ENCODE measurements at places on chromosomes 13 and 19. TPM values are rescaled to one million over a fixed set of nuclear protein-coding genes. Genes with fewer than 3 reads are reported as not detected.

DNA sequence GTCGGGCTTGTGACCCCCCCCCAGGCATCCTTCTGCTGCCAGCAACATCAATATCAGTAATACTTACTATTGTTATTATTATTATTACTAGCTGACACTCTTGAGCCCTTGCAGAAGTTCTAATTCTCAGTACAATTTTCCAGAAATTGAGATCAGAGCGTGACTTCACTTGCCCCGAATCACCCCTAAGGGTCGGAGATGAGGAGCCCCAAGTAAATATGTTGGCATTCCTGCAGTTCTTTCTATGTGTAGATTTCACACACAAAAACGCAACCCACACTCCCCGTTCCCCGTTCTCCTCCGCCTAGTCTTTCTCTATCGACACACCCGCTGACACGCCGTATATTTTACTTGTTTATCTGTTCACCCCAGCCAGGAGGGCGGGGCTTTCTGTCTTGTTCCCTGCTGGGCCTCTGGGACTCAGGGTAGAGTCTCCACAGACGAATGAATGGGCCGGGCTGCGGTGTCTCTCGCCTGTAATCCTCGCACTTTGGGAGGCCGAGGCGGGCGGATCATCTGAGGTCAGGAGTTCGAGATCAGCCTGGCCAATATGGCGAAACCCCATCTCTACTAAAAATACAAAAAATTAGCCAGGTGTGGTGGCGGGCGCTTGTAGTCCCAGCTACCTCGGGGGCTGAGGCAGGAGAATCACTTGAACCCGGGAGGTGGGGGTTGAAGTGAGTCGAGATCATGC lies 14.7 kb downstream of the TLE5 start:
- no peaks in the 10 kb centered on the region for H3K36me3 ChIP-seq
- H3K4me1 ChIP-seq = peaks cover 4% of the 10 kb centered on the region
- DNase-seq = no peak

- H3K27me3 ChIP-seq = no peaks in the 10 kb centered on the region
- H3K4me1 ChIP-seq = no peaks in the 10 kb centered on the region
- H3K36me3 ChIP-seq = no peaks in the 10 kb centered on the region
- H3K4me3 ChIP-seq = no peak overlapping the region
Measured at GRCh38 chr19:18135712-18136584, 17.0 kb upstream of the PIK3R2 start.

GRCh38 chr13:43804461-43805070 lies 17.8 kb upstream of the ENOX1 start:
- peak; percentile 30 for DNase-seq
- H3K36me3 ChIP-seq = no peaks in the 10 kb centered on the region
- no peaks in the 10 kb centered on the region for H3K4me1 ChIP-seq
- H3K4me3 ChIP-seq = no peak overlapping the region
- H3K27ac ChIP-seq = no peak overlapping the region

Gene SERPINE3
- not detected for total RNA-seq

Gene ZNF283
- total RNA-seq = 6.9 TPM

GRCh38 chr19:55346725-55347441 lies 7.2 kb downstream of the KMT5C start:
- no peak for DNase-seq
- H3K27ac ChIP-seq = no peak overlapping the region
- H3K36me3 ChIP-seq = no peaks in the 10 kb centered on the region
- H3K4me1 ChIP-seq = peaks cover 11% of the 10 kb centered on the region
- H3K4me3 ChIP-seq = no peak overlapping the region

Gene CFAP97D2
- total RNA-seq = not detected

- no peak overlapping the region for H3K4me3 ChIP-seq
- H3K27ac ChIP-seq = no peak overlapping the region
- no peaks in the 10 kb centered on the region for H3K36me3 ChIP-seq
- no peak for DNase-seq
- H3K27me3 ChIP-seq = no peaks in the 10 kb centered on the region
- H3K4me1 ChIP-seq = no peaks in the 10 kb centered on the region
Measured at GRCh38 chr19:30855442-30855841, 483.3 kb downstream of the ZNF536 start.

GRCh38 chr13:93709506-93710244 lies 483.1 kb downstream of the GPC6 start:
- no peaks in the 10 kb centered on the region for H3K27me3 ChIP-seq
- no peak overlapping the region for H3K27ac ChIP-seq
- no peak overlapping the region for H3K4me3 ChIP-seq
- DNase-seq = no peak

Gene FXYD3
- not detected for total RNA-seq

Gene SIGLEC11
- total RNA-seq = not detected

- H3K27me3 ChIP-seq = no peaks in the 10 kb centered on the region
- H3K4me3 ChIP-seq = no peak overlapping the region
- H3K4me1 ChIP-seq = peaks cover 32% of the 10 kb centered on the region
- no peak overlapping the region for H3K27ac ChIP-seq
- no peaks in the 10 kb centered on the region for H3K36me3 ChIP-seq
- no peak for DNase-seq
Measured at GRCh38 chr19:3392480-3392879, 26.1 kb downstream of the NFIC start.
